ENCODE measurements at places on chromosomes 2 and 18.

GRCh38 chr2:151575338-151575737 is 158.9 kb downstream of the NEB start:
- no peak for DNase-seq

DNA sequence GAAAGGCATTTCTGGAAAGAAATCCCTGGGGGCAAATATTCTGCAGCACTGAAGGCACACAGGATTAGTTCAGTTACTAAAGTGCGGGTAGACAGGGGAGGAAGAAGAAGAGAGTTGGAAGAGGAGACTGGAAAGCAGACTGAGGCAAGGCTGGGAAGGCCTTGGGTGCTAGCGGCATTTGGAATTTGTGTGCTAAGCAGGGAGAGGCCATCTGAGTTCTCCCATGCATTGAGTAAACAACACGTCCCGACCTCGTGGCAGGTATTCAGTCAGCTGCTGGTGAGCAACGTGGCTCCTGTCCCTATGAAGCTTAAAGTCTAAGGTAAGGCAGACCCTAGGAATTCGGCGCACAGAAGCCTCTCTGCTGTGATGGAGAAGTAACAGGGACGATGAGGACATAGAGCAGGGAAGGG is 30.7 kb downstream of the ATP8B1 start:
- no peak for DNase-seq

DNA sequence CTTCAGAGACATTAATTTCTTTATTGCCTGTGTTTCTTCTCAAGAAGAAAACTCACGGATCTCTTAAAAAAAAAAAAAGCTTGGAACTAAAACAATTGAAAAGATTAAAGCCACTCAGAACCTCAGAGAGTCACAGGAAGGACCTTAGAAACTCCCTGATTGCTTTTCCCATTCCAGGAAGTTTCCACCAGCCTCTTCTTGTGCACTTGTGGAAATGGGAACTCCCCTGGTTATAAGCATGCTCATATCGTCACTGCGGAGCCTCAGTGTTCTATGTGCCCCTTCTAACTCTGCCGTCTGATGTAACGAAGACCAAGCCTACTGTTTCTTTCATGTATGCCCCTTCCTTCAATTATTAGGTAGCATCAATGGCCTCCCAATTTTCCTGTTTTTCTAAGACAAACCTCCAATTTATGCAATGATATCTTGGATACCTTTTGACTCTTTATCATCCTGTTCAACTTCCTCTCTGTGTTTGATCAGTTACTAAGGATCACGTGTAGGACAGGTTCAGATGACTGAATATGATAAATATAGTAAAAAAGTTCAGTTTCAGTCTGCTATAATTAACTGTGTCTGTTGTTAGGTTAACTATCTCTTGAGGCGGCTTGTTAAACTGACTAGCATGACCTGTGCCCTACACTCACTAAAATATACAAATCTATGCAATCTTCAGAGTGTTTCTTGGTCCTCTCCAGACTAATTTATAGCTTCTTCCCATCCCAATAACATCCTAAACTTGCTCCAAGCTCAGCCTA is 593.7 kb upstream of the CHAC2 start:
- no peak for DNase-seq

DNA sequence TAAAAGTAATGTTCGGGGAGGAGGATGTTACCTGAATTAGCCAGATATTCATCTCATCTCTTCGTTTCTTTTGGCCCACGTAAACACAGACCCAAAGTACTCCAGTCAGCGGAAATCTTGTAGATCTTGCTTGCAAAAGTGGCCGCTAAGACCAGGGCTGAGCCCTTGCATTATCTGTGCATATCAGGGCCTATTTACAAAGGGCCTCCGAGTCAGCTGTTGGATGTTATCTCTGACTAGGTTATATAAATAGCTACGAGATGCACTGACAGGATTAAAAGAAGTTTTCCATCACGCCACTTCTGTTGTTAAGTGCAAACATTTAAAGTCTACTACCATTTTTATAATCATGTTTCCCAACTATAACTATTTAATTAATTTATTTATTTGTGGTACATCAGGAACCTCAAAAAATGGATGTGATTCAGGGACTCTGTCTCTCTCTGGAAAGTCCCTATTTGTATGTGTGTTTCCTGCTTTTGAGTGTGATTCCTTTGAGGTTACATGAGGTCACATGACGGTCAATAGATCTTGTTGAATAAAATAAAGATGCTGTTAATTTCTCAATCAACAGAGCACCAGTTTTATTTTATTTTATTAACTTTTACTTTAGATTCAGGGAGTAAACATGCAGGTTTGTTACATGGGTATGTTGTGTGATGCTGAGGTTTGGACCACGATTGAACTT is 46.8 kb upstream of the MBOAT2 start:
- DNase-seq = no peak

DNA sequence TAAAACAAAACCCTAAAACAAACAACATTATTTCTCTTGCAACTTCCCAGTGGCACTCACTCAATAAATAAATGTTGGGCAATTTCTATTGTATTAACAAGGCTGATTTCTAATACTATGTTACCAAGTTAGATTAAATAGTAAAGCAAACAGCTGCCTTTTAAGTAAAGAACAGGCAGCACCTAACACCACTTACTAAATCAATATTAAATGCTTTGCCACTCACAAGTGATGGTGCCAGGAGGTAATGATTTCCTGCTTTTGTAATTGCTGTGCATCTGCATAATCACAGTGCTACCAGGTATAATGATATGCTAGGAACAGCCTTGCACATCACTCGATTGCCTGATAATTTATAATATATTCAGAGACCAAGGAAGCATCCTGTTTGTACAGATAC is 276.5 kb downstream of the NBAS start:
- no peak for DNase-seq

DNA sequence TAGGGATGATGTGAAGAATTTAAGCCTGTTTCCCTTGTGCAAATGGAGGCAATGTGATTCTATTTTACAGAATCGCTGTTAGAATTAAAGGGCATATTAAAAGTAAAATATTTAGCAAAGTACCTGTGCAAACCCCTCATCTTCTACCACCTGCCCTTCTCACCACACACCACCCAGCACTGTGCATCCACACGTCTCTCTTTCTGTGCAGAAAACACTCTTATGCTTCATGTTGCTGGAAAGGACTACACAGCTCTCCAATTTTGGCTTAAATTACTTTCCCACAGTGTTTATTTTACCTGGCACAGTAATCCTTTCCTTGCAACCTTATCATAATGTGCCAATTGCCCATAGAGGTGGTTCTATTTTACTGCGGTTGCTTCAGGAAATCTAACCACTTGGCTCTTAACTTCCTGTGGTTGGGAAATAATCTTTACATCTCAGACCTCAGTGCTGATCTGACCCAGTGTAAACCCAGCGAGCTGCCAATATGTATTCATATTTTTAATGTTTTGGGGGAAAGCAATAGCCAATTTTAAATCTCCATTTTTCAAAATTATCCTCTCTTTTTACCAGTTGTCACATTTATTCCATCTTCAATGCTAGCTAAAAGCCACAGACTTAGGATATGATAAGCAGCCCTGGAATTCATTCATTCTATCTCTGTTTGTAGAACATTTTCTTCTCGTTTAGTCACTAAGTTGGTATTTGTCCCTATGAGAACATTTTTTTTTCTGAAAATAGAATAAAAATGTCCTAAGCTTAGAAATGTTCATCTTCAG is 250.9 kb downstream of the DSEL start:
- no peak for DNase-seq

- DNase-seq = no peak
These were observed 62.8 kb downstream of the PXDN start for GRCh38 chr2:1681323-1682180.

- no peak for DNase-seq
These were observed 500.6 kb downstream of the XIRP2 start for GRCh38 chr2:167388901-167389300.

DNA sequence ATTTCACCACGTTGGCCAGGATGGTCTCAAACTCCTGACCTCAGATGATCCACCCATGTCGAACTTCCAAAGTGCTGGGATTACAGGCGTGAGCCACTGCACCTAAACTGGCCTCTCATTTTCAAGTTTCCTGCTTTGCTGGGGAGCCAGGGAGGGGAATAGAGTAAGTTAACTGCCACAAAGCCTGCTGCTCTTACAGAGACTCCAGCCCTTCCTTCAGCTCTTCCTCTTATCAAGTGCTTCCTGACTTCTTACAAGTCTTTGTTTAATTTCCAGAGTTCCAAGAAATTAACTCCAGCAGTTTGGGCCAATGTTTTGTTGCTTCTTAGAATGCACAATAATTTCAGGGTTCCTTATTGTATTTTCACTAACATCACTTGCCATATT is 24.3 kb upstream of the UBE2F start:
- no peak for DNase-seq

DNA sequence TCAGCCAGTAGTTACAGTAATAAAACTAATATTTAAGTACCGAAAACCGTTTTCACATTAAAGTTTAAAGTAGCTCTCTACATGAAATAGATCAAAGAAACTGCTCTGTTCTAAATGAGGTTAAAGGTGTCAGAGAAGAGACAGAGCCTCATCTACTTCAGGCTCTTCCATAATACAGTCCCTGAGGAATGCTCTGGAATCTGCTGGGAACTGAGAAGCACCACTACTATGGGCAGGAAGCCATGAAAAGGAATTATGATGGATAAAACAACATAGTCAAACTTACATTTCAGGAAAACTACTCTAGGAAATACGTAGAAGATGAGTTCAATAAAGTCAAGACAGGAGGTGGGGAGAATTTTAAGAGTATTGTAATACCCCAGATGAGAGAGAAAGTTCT is 60.0 kb downstream of the ROCK1 start:
- no peak for DNase-seq

GRCh38 chr18:30302181-30302580 is 740.4 kb downstream of the DSC3 start:
- DNase-seq = no peak

GRCh38 chr18:59612381-59612780 is 84.8 kb downstream of the CCBE1 start:
- no peak for DNase-seq

DNA sequence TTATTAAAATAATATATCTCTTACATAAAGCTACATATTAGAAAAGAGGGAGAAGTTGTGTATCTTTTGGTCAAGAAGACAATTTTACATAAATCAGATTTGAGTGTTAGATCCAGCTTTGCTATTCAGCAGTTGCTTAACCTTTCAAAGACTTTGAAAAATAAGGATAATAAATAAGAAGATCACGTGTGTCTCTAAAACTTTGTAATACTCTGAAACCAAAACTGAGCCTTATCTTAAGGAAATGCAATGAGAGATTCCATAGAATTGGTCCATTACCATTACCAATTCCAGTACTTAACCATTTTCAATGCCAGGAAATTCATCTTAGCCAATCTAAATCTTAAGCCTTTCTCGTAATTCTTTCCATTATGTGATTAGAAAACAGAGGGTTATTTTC is 89.2 kb upstream of the COL5A2 start:
- no peak for DNase-seq

- DNase-seq = no peak
These were observed 20.9 kb downstream of the RMC1 start for GRCh38 chr18:23524213-23524707.

All from stimulated activated naive B cell treated with anti-CD40 and anti-IgM and Interleukin-4, amounts not matched to agents 10 μg/mL and 1 μg/mL and 100 μg/mL, for 72 hours (primary cell).